NCI-H1048 (cell line): ENCODE measurements at places on chromosomes 6 and 20.

GRCh38 chr6:114430534-114431124, 87.8 kb upstream of the HS3ST5 start:
- no peak for DNase-seq

GRCh38 chr6:79778816-79779215, 147.7 kb downstream of the SH3BGRL2 start:
- no peak for DNase-seq

GRCh38 chr6:125156496-125156895, 2.9 kb downstream of the TPD52L1 start:
- no peak for DNase-seq

DNA sequence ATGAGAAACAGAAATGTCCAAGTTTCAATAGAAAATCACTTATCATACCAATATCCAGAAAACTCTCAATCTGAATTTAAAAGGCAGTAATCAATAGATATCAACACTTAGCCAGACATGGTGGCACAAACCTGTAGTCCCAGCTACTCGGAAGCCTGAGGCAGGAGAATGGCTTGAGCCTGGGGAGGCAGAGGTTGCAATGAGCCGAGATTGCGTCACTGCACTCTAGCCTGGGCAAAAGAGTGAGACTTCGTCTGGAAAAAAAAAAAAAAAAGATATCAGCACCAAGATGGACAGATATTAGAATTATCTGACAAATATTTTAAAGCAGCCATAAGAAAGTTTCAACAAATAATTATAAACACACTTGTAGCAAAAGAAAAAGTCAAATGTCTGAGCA, 47.0 kb downstream of the TCP11 start:
- no peak for DNase-seq

- DNase-seq = no peak
Observed at GRCh38 chr6:131317516-131317915, 182.2 kb downstream of the AKAP7 start.

- no peak for DNase-seq
Observed at GRCh38 chr20:37703035-37703845, 9.4 kb downstream of the CTNNBL1 start.

DNA sequence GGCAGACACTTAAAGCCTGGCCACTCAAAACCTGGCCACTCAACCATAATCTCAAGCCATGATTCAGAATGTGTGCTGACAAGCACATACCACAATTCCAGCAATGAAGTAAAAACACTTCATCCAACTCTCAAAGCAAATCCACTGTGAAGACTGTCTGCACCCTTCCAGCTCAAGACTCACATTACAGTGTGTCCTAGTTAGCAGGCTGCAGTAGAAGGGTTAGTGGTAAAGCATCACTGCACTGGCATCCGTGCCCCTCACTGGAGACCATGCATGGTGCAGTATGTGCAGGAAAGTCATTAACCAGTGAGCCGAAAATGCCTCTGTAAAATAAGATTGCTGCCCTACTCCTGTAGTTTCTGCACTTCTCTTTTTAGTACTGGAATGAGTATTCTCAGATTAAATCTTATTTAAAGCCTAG, 43.4 kb downstream of the SLC23A2 start:
- DNase-seq = no peak

- DNase-seq = no peak
Observed at GRCh38 chr6:144150710-144151657, 667 bp downstream of the STX11 start.

DNA sequence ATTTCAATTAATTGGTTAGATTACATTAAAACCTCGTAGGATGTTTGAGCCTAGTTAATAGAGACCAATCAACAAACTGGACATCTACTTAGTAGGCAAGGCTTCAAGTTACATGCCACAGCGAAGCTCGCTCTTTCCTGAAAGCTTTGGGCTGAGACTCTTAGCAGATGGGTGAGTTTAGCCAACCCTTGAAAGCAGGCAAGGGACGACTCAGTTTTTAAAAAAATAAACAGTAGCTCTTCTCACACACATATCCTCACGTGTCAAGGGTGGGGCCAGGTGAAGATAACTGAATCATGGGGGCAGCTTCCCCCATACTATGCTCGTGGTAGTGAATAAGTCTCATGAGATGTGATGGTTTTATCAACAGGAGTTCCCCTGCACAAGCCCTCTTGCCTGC, 775 bp downstream of the MTFR2 start:
- DNase-seq = no peak

DNA sequence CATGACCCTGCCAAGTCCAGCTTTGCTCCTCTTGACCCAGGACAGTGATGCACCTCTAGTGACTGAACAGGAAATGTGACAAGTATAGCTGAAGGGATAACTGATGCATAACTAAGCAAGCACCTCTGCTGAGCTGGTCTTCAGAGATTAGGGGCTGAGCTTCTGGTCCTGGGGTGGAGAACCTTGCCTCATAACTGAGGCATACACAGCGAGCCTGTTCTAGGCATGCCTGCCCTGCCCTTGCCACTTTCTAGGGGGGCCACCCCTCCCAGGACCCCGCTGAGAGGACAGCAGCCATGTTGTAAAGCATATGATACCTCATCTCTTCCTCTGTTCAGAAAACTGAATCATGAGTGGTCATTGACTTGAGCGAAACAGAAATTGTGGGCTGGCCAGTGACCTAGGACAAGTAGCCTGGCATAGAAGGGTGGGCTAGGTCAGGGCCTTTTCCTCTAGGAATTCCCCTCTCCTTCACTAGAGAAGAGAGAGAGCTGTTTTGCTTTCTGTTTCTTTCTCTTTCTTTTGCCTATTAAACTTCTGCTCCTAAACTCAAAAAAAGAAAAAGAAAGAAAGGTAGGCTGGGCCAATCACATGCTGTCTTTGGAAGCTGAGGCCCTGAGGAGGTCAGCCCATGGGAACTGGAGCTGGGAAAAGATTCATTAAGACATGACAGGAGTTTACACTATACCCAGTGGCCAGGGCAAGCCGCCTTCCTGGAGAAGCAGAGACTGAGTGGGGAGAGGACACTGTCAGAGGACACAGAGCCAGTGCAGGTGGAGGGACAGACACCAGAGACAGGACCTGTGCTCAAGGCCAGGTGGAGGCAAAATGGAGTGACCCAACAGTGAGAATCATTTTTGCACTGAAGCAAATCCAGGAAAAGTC, 23.1 kb downstream of the ALDH5A1 start:
- no peak for DNase-seq

- no peak for DNase-seq
Observed at GRCh38 chr6:21772884-21773575, 179.5 kb downstream of the SOX4 start.
